AG08396 (cell line): ENCODE measurements at places on chromosomes 13 and 19.

DNA sequence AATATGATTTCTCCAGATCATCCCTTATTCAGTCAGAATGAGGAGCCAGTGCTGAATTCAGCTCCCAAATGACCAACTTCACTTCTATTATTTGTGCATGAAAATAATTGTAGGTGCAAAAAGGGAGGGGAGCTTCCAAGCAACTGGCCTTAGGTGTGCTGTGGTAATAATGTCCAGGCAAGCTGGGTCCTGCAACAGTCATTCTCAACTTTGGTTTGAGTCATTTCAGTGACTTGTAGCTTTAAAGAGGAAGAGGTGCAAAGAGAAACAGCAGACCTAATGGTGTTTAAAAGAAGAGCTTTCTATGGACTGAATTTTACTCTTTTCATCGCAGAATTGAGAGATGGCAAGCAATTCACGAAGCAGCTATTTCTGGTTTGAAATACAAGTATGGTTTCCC, 29.2 kb upstream of the FGF9 start:
- no peak for DNase-seq

DNA sequence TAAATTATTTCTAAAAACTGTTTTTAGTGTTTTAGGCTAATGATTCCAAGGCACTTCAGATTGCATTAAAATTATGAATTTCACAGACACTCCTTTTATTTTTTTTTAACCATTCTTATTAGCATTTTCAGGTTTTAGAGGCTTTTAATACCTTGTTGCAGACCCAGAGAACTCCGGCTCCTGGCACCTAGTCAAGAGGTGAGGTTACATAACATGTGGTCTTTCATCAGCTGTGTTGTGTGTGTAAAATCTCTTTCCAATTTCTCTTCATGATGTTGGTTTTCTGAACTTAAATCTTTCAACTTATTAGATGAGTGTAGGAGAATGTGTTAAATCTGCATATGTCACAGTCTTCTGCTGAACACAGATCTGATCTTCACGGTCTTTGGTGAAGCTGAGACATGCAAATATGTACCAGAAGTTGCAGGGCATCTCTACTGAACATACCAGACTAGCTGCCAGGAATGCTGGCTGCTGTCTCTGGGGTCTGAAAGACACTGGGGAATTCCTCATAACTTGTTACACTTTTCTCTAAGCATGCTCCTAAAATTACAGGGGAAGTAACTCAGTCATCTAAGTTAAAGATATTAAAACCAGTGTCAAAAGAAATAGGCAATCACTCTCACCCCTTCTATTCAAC, 1165.3 kb downstream of the EFNB2 start:
- DNase-seq, result no peak

DNA sequence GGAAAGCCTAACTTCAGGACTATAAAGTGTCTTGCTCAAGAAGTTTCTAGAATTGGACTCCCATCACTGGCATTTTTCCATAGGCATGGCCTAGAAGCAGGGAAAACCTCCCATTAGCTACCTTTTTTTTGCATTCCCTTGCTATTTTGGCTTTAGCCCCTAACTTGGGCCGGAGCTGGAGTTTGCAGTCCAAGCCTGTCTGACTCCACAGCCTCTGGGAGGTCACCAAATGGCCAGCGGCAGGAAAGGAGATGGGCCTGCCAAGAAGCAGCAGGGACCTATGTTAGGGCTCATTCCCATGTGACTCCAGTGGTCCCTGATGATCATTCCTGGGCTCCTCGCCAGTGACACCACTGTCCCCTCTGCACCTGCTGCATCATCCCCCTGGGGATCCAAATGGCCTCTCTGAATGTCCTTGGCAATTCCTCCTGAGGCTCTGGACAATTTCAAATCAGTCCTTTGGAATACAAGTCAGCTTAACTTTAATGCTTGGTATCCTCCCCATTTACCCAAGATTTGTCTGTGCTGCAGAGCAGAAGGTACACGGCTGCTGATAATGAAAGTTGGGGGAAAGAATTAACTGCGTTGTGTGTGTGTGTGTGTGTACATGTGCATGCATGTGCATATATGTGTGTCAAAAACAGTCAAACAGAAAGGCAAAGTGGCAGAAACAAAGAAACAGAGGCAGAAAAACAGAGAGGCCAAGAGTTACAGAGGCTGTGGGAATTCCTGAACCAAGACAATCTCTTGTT, 69.8 kb upstream of the SERP2 start:
- DNase-seq, result no peak

DNA sequence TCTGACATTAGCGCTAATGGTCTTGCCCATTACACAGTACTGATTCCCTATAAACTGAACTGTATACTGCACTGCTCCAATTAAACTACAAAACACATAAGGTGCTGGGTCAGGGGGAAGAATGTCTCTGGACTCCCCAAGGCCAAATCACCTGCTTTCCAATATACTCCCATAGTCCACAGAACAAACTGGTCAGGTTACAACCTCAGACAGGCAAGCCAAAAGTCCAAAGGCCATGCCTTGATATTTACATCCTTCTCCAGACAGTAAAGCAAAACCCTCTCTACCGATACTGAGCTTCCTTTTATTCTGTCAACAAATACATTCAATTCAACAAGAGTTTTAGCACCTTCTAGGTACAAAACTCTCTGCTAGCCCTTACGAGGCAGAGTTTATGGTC, 8.9 kb downstream of the ZNF541 start:
- DNase-seq, result no peak

DNA sequence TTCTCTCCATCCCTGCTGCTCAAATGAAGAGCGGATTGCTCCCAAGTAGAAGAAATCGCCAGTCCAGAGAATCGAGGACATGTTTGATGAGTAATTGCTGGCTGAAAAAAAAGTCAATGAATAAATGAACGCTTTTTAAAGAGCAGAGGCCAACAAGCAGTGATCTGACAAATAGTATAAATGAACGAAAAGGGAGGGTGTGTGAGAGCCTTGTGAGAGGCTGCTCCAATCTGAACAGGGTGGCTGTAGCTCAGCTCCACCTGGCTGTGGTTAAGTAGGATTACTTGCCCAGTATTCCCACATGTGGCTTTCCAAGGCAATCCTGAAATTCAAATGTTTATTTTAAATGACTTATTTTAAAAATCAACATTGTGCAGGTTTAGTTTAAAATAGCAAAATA, 117.1 kb downstream of the TSHZ3 start:
- no peak for DNase-seq

GRCh38 chr19:5937550-5937949, 23.5 kb downstream of the CAPS start:
- no peak for DNase-seq

DNA sequence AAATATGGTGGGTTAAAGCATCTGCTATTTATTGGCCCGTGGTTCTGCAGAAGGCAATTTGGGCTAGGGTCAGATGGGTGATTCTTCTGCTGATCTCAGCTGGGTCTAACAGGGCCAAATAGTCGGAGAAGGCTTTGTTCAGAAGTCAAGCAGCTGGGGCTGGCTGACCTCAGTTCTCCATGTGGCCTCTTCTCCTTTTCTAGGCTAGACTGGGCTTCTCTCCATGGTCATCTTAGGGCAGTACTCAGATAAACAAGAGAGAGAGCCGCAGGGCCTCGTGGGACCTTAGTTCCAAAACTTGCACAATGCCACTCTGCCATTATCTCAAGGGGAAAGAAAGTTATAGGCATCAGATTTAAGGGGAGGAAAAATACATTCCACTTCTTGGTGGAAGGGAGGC, 89.6 kb downstream of the NALCN start:
- DNase-seq, result no peak

DNA sequence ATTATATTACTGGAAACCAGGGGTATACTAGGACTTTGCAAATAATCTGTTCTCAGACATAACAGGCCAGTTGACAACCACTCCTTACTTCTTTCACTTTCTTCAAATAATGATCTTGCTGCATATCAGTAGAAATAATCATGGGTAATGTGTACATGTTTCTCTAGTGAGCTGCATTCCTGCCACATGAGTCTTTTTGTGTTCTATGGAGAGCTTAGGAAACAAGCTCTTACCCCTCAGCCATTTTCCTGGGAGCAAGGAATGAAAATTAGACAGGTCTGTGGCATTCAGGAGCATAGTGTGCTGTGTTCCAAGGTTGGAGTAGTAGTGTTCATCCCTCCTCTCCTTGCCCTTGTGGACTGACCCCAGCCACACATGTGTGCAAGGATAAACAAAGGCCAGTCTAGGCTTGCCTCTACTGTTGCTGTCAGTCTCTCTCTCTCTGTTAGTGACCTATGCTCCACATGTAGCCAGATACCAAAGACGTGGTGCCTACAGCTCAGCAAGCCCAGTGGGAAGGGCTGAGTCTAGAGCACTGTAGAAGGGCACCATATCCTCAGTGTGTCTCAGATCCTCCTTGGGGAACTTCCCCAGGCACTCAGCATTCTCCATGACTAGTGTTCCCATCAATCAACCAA, 11.5 kb upstream of the OXGR1 start:
- peak; percentile 45 for DNase-seq

GRCh38 chr19:33553530-33554310, 32.1 kb upstream of the PEPD start:
- DNase-seq, result no peak

DNA sequence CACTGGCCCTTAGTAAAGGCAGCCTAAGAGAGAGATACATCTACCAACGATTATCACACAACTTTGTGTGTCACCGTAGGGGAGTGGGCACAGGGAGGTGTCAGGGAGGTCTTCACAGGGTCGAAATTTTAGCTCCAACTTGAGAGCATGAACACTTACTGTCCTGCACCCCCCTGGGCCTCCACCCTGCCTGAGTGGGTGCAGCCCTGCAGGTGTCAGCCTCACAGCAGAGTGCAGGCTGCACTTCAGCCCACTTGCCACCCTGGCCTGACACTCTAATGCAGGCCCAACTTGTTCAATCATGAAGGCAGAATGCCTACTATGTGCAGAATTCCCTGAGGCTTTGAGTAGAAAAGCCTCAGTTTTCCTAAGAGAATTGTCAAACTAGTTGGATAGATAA, 4.0 kb upstream of the SMAD9 start:
- DNase-seq, result no peak

DNA sequence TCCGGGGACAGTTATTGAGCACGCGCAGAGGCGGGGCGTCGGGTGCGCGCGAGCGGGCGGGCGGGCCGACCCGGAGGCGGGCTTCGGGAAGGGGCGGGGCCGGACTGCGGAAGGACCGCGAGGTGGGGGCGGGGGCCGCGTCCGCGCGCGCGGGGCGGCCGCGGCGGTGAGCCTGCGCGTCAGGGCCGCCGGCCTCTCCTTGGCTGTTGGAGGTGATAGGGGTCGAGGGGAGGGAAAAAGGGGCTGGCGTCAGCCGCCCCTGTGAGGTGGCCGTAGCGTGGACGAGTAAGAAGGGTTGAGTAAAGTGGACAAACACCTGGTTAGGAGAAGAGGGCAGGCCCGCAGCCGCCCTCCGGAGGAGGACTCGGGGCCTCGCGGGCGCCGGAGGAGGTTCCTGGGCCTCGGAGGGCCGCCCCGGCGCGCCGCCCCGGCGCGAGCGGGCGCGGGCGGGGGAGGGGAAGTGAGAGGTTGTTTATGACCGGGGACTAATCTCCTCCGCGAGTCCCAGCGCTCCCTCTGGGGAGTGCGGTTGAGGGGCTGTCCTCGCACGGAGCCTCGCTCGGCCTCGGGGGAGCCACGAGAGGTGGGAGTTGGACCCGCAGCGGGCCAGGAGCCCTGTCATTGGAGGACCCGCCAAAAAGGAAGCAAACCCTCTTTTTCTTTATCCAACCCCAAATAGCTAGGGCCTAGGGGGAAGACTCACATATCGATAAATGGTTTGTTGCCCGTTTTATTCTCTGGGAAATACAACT, 547 bp upstream of the INTS6 start:
- peak; percentile 98 for DNase-seq

GRCh38 chr19:48196933-48197665, 26.6 kb downstream of the ZSWIM9 start:
- DNase-seq, result no peak

- DNase-seq, result no peak
Measured at GRCh38 chr19:9528757-9529336, 9.6 kb downstream of the ZNF426 start.
